ENCODE measurements at places on chromosomes 7 and 10.

GRCh38 chr7:830069-830468, 2.2 kb upstream of the SUN1 start:
- no peak for DNase-seq

GRCh38 chr7:8115547-8116402, 146.2 kb downstream of the ICA1 start:
- DNase-seq: no peak

DNA sequence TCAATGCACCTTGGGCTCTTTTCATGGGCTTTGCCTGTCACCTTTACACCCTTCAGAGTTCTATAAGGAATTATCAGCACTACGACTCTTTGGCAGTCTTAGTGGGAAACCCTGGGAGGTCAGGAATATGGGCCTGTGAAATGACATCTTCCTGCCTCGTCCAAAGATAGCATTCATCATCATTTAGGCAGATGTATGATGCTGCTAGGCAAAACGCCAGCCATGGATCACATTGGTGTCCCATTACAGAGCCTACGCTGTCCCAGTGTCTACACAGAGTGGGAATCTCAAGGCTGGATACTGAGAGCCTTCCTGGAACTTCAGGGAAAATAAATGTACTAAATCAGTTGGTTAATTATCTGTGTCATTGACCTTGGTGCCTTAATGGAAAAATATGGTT, 259.4 kb upstream of the CELF2 start:
- DNase-seq: no peak

DNA sequence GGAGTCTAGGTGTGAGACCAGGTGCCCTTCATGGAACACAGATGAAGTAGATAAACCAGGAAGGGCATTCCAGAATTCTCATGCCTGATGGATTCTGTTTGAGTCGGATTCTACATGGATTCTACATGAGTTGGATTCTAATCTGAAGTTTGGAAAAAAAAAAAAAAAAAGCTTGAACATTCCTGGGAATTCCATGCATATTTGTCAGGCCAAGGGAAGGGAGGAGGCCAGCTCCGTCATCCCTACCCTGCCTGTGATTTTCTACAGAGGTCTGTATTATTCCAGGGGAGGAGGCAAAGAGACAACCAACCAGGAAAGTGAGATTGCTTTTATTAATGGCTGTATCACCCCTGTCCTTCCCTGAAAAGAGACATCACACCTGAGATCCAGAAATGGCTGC, 27.8 kb upstream of the EBLN1 start:
- no peak for DNase-seq

DNA sequence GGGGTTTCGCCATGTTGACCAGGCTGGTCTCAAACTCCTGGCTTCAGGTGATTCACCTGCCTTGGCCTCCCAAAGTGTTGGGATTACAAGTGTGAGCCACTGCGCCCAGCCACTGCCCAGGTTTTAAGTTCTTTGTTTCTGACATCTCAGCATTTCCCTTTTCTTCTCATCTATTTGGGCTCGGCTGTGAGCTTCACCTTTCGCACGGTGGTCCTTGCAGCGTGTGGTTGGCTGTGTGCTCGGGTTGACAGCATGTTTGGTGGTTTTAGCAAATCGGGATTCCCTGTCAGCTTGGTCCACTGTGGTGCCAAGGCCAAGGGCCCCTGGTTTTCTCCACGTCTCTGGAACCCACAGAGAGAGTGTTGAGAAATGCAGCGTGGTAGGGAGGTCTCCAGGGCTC, 138.8 kb downstream of the DNAJB6 start:
- no peak for DNase-seq

DNA sequence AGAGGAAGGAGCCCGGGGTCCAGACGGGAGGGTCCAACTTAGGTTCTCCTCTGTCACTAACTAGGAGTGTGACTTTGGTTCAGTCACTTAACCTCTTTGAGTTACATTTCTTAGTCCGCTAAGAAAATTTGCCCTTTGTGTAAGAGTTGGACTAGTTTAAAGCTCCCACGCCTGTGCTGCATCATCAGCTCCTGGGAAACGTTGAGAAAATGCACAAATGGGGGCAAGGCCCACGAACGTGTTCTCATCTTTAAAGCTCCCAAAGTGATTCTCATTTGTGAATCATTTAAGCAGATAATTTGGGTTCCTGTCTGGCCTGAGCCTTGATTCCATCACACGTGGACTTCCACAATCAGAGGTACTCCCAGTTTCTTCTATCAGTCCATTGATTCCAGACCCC, 6.3 kb downstream of the ZNF467 start:
- DNase-seq: no peak

GRCh38 chr7:152185558-152185957, 160.1 kb downstream of the GALNT11 start:
- no peak for DNase-seq

GRCh38 chr10:62805231-62806099, 945 bp downstream of the ADO start:
- DNase-seq: peak; percentile 18

GRCh38 chr10:44920252-44920651, 9.1 kb downstream of the TMEM72 start:
- no peak for DNase-seq

- no peak for DNase-seq
These were observed 353.6 kb downstream of the CALN1 start for GRCh38 chr7:72058579-72058978.

- DNase-seq: no peak
These were observed 50.3 kb upstream of the CFAP46 start for GRCh38 chr10:132992433-132993215.

DNA sequence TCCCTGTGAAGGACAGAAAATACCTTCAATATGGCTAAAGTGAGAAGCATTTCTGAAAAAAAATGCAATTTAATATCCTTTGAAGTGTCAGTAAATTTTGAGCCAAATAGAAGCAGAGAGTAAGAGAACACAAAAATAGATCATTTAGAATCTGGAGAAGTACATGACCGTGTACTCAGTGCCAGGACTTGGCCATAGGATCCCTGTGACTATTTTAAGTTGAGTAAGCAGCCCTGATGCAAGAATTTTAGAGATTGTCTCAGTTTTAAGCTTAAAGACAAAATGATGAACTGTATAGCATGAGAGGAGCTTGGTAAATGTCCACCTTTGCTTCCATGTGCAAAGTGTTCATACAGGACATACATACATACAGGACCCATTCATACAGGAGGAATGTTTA, 2.5 kb downstream of the PTER start:
- no peak for DNase-seq

Data from activated naive CD4-positive, alpha-beta T cell treated with anti-CD3 and anti-CD28 coated beads, Interleukin-2, amount 50 U/mL, for 16 hours (primary cell).